ENCODE measurements at places on chromosomes 1 and 21.

GRCh38 chr21:32185726-32186125 lies 93.1 kb downstream of the MIS18A start:
- DNase-seq = no peak

- DNase-seq = peak; percentile 26
Measured at GRCh38 chr1:2466958-2467554, 9.0 kb upstream of the PLCH2 start.

GRCh38 chr1:37042506-37042905 lies 8.2 kb upstream of the GRIK3 start:
- DNase-seq = no peak

DNA sequence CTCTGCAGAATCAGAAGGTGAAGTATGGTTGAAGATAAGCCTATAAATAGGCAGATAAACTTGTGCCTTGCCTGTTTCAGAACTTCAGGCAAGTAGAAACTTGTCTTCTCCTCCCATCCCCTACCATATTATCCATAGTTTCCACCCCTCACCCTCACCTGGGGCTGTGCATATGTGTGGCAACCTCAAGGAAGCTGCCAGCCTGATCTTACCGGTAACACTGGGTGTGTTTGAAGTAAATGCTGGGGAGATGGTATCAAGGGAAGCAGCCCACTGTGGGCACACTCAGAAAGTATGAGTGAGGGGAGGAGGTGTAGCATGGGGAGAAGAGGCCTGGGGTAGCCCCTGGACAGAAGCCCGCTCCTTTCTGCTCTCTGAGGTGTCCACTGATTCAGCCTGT lies 14.5 kb downstream of the VANGL2 start:
- no peak for DNase-seq

- no peak for DNase-seq
Measured at GRCh38 chr21:28256420-28256831, 736.3 kb downstream of the LTN1 start.

DNA sequence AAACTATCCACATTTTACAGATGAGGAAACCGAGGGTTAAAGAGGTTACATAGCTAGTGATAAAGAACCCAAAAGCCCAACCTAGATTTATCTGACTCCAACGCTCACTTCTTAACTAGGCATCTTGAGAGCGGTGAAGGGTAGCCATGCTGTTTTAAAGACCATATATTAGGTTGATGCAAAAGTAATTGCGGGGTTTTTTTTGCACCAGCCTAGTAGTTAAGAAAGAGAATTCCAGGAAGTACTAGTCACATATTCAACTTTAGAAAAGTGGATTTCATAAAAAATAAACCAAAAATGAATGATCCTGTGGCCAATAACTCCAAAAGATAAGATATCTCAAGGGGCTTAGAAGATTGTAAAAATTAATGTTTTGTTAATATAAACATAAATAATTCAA lies 162.1 kb downstream of the GLUL start:
- no peak for DNase-seq

- DNase-seq = no peak
Measured at GRCh38 chr1:64755361-64755760, 10.5 kb downstream of the RAVER2 start.

GRCh38 chr1:90850181-90850897 lies 133.2 kb upstream of the BARHL2 start:
- DNase-seq = no peak

GRCh38 chr1:26166719-26167281 lies 2.0 kb downstream of the C1orf232 start:
- DNase-seq = no peak

DNA sequence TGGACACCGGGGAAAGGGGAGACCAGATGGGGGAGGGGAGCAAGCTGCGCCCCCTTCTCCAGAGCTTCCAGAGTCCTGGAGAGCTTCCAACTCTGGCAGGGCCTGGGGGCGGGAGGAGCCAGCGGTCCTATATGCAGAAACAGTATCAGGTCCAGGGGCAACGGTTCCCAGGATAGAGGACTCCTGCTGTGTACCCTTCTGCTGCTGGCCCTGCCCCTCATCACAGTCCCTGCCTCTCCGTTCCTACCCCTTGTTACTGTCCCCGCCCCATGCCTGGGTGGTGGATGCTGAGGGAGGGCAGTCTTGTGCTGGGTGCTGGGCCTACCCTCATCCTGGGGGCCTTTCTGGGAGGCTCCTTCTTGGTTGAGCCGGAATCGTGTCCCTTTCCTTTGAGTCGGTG lies 19.2 kb upstream of the PEX10 start:
- no peak for DNase-seq

- DNase-seq = no peak
Measured at GRCh38 chr1:213938776-213939175, 49.0 kb upstream of the PROX1 start.

- DNase-seq = no peak
Measured at GRCh38 chr1:225435487-225435886, 7.6 kb upstream of the LBR start.

DNA sequence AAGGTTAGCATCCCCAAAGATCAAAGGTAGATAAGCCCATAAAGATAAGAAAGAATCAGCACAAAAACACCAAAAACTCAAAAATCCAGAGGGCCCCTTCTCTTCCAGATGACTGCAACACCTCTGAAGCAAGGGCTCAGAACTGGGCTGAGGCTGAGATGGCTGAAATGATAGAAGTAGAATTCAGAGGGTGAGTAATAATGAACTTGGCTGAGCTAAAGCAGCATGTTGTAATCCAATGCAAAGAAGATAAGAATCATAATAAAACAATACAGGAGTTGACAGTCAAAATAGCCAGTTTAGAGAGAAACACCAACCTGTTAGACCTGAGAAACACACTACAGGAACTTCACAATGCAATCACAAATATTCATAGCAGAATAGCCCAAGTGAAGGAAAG lies 406.9 kb upstream of the CXADR start:
- DNase-seq = no peak

GRCh38 chr1:213598263-213598662 lies 389.5 kb upstream of the PROX1 start:
- DNase-seq = no peak

- DNase-seq = no peak
Measured at GRCh38 chr1:54986533-54986932, 6.1 kb downstream of the TMEM61 start.

GRCh38 chr1:61140778-61141177 lies 58.4 kb downstream of the NFIA start:
- DNase-seq = no peak

DNA sequence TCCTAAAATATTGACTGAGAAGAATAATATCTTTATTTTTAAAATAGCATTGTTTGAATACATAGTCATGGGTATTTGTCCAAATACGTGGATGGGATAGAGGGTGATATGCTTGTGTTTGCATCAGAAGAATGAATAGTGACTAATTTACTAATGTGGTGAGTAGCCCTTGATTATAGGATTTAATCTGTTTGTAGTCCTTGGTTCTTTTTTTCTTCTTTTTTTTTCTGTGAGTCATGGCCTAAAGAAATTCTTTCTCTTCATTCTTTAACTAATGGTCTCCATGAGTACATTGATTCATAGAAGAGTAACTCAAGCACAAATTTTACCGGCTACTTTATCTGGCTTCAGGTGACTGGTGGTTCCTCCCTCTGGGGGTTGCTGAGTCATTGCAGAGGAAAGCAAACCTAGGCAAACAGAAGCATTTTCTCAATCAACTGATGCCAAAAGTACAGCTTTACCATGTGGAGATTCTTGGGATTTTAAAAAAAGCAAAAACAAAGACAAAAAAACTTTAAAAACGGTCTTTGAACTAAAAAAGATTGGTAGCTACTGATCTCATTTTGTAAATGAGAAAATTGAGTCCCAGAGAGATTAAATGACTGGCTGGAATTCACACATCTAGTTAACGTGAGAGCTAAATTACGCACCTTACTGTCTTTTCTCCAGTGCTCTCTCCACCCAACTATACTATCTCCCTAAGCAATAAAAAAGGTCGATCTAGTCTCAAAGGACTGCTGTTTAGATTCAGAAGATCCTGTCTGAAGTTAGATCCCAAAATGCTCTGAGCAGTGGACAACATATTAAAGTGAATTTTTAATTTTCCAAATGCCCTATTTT lies 40.5 kb downstream of the AK5 start:
- no peak for DNase-seq

GRCh38 chr1:27522432-27523336 lies 32.7 kb upstream of the WASF2 start:
- DNase-seq = peak; percentile 82

- no peak for DNase-seq
Measured at GRCh38 chr1:243572940-243573339, 277.1 kb downstream of the AKT3 start.

DNA sequence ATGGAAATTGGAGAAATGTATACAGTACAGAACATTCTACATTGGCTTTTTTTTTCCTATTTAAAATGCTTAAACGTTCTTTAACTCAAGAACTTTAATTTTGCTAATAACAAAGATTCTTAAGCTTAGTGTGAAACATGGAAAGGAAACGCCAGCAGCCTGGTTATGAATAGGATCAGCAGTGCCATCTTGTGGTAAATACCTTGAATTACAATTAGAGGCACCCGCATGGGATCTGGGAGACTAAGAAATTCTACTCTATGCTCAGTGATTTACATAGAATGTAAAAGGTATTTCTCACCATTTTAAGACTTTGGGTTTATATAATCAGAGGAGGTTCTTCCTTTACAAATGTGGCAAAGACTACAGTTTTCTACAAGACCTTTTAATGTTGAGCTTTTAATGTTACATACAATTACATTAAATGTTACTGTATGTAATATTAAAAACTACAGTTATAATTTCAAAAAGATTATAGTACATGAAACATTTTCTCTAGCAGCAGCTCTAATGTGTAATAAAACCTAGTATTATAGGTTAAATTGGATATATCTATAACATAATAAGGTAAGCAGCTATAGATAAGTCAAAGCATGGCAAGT lies 32.1 kb upstream of the APOBEC4 start:
- no peak for DNase-seq

- DNase-seq = no peak
Measured at GRCh38 chr1:234881893-234882771, 246.5 kb downstream of the TOMM20 start.

- no peak for DNase-seq
Measured at GRCh38 chr1:101587741-101588140, 350.9 kb downstream of the S1PR1 start.

GRCh38 chr1:229562686-229563085 lies 4.2 kb upstream of the ABCB10 start:
- DNase-seq = no peak

- no peak for DNase-seq
Measured at GRCh38 chr1:1352786-1353388, 3.7 kb upstream of the DVL1 start.

- DNase-seq = peak; percentile 43
Measured at GRCh38 chr1:156489166-156489934, 11.2 kb downstream of the MEF2D start.

- DNase-seq = no peak
Measured at GRCh38 chr1:242554577-242554976, 30.1 kb upstream of the PLD5 start.

DNA sequence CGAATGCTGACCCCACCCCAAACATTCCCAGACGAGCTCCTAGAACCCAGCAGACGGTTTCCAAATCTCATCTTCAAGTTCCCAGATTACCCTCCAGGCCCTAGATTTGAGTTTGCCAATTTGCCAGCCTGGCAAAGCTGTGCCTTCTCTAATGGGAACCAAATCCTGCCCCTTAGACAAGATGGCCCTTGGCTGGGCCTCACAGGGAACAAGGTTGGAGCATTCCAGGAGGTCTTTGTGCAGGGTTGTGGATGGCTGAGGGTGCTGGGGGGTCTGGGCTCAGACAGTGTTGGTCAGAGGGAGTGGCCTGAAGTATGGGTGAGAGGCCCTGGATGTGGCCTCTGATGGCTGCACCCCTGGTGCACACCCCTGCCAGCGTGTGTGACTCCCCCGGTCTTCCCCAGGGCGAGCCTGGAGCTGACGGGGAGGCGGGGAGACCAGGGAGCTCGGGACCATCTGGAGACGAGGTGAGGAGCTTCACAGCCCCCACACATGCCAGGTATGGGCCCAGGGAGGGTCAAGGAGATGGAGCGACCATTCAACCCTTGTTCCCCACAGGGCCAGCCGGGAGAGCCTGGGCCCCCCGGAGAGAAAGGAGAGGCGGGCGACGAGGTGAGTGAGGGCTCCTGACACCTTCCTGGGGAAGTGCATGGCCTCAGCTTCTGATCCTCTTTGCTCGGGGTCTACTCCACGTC lies 10.2 kb downstream of the COL6A1 start:
- no peak for DNase-seq

DNA sequence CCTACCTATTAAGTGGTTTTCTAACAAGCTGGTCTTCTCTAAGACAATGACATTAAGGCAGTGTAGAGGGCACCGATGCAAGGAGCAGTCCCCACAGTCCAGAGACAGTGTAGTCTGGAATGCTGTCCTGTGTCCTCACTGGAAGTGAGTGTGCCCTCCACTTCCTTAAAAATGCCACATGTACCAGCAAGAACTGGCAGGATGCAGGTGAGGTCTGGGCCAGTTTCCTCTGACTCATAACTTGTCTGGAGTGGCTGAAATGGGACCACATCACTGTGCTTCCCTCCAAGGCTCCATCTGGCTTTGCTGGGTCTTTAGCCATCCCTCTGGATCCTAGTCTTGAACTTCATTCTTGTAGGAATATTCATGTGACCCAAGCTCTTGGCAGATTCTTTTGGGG lies 170.5 kb upstream of the KIAA0040 start:
- no peak for DNase-seq

- no peak for DNase-seq
Measured at GRCh38 chr1:217982331-217983050, 302.6 kb upstream of the RRP15 start.

DNA sequence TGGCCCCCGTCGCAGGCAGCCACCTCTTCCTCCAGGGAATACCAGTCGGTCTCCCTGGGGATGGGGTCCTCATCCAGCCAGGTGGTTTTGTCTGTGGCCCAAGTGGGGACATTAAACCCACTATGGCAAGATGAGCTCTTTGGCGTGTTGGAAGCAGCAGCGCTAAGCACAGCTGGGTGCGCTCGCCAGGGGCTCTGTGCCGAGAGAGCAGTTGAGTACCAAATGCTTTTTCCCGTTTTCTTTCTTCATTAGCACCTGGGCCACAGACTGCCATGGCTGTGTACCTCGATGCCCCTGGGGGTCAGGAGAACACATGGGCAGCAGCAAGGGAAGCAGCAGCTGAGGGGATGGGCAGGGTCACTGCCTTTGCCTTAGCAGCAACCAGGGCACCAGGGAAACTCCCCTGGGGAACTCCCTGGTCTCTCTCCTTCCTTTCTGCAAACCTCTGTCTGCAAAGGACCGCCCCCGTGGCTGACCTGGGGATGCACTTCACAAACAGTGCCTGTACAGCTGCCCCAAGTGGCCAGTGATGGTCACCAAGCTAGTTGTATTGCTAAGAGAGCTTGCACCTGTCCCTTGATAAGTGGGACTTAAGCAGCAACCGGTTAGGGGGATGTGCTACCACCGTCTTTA lies 31.1 kb downstream of the EDARADD start:
- DNase-seq = peak; percentile 22
